Testis (tissue), 5 donors: ENCODE measurements at places on chromosomes 16 and 17.

GRCh38 chr17:73933871-73934270, 269.6 kb upstream of the RPL38 start:
- no peaks in the 10 kb centered on the region for H3K36me3 ChIP-seq
- DNase-seq: no peak
- no peak overlapping the region for H3K27ac ChIP-seq

DNA sequence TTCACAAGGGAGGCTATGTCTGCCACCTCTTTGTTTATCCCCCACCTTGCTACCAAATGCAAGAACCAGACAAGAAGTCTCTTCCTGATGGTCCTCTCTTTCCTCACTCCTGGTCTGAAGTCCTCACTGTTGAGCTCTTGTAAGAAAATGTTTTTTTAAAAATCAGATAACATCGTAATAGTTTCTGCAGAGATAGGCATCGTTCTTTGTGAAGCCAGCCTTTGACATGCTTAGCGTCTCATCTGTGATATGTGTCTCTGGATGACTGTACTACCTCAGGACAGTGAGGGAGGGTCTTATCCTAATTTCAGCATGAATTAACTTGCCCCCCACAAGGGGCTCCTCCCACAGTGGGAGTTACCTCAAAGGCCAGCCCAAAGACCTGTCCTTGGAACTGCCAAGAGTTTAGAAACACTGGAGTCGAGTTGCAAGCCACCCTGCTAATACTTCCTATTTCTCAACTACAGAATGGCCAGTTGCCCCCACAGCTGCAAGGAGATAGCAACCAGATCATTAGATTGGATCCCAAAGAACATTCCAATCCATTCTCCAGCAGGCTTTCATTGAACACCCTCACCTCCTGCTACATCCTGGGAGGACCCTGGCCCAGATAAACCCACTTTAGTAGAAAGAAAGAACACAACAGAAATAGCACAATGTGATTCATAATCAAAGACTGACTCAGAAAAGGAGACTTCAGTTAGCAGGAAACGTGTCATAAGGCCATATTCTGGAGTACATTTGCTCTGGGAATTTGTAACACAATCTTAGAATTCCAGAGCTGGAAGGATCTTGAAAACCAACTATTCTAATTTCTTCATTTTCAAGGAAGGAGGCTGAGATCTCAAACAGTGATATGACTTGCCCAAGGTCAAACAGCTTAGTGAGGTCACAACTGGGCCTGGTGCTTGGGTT, 151.0 kb downstream of the IRX3 start:
- H3K4me3 ChIP-seq: no peak overlapping the region
- H3K27ac ChIP-seq: no peak overlapping the region
- H3K4me1 ChIP-seq: no peaks in the 10 kb centered on the region
- no peaks in the 10 kb centered on the region for H3K36me3 ChIP-seq

- H3K4me1 ChIP-seq: no peaks in the 10 kb centered on the region
- H3K36me3 ChIP-seq: no peaks in the 10 kb centered on the region
- DNase-seq: no peak
- no peaks in the 10 kb centered on the region for H3K27me3 ChIP-seq
- no peak overlapping the region for H3K4me3 ChIP-seq
- no peak overlapping the region for H3K27ac ChIP-seq
Measured at GRCh38 chr17:34769049-34769448, 189.7 kb downstream of the TMEM132E start.

DNA sequence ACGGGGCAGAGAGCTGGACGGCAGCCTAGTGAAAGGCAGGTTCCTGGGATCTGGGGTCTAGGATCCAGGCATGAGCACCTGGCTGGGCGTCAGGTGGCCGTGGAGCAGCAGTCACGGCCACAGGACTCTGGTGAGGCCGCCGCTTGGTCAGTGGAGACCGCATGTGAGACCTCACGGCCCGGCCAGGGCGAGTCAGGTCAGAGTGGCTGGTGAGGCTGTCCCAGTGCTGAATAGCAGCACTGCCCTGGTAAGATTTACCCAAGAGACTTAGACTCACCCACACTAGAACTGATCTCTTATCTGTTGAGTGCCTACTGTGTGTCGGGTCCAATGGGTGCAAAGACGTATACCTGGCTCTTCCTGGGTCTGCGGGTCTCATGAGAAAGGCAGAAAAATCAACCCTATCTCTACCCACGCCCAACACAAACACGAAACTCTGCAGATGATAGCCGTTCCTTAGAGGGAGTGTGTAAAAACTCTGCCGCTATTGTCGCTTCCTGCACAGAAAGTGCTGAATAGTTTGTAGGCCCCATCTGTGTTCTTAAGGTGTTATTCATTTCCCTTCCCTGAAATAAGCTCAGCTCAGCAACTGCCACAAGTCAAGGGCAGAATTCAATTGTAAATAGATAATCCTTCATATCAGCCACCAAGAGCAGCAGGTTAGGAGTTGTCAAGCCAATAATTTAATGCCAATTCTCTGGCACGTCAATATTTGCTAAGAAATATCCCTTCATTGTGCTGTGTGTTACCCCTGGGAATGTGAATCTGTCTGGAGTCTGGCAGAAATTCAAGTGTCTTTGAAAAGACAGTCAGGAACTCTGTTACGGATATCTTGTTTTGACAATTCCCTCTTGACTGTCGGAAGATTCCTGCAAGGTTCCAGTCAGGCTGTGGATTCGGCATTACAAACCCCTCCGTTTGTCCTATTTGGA, 240.0 kb downstream of the NTN1 start:
- H3K27me3 ChIP-seq: no peaks in the 10 kb centered on the region
- no peak overlapping the region for H3K27ac ChIP-seq
- no peaks in the 10 kb centered on the region for H3K4me1 ChIP-seq
- H3K36me3 ChIP-seq: no peaks in the 10 kb centered on the region
- H3K4me3 ChIP-seq: no peak overlapping the region

DNA sequence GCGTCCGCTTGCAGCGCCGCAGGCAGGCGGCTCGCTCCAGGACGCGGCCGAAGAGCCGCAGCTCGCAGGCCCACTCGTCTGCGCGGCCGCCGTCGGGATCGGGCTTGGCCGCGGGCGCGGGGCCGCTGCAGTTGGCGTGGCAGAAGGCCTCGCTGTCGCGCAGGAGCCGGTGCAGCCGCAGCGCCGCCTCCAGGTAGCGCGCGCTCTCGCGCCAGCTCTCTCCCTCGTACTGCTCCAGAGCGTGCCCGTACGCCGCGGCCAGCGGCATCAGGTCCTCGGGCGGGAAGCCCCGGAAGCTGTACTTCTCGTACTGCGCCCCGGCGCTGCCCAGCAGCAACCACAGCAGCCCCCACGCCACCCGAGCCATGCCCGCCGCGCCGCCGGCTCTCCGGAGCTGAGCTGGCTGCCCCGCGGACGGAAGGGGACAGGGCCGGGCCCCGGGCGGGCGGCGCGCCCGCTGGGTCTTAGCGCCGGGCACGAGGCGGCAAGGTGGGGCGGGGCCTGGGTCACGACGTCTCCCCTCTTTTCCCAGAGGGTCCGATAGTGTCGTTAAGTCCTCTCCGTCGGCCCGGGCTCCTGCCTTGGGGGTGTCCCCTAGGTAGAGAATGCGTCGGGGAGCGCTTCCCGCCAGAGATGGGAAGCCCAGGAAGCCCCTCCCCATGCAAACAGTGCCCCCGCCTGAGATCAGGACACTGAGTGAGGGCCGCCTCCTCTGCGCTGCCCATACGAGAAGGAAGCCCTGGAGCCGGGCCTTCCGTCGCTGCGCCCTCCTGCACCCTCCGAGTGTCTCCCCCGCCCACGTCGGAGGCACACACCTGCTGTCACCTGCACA, at the start of gene P3H4:
Gene P3H4, minus strand, starts transcription at position 401 of the 832 bp plus-strand sequence. Its CDS starts 34 bp downstream, at position 367.
- no peaks in the 10 kb centered on the region for H3K27me3 ChIP-seq
- DNase-seq: peak; percentile 88
- peak within 1 kb of the TSS; percentile 74 for H3K4me3 ChIP-seq
- peaks cover 17% of the 10 kb centered on the region for H3K4me1 ChIP-seq
- H3K27ac ChIP-seq: peak within 1 kb of the TSS; percentile 24
- no peaks in the 10 kb centered on the region for H3K36me3 ChIP-seq

- H3K4me1 ChIP-seq: peaks cover 14% of the 10 kb centered on the region
- DNase-seq: no peak
- no peaks in the 10 kb centered on the region for H3K36me3 ChIP-seq
Measured at GRCh38 chr16:88936008-88936555, 40.9 kb downstream of the CBFA2T3 start.

DNA sequence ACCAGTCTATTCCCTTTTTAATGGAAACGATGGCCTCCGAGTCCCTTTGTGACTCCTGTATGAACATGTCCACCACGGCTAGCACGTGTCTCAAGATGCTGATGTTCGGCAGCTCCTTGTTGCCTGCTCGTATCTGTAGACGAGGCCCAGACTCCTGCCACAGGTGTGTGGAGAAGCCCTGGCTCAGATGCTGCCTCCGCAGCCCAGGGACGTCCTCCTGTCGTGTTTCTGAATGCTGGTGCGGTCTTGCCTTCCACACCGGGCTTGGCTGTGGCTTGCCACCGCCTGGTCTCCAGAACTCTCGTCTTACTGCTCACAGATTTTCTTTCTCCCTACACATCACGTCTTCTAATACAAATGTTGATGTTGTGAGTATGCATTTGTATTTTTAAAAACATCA, 17.0 kb downstream of the FOXF1 start:
- H3K27me3 ChIP-seq: no peaks in the 10 kb centered on the region
- H3K4me3 ChIP-seq: no peak overlapping the region
- H3K4me1 ChIP-seq: no peaks in the 10 kb centered on the region
- DNase-seq: no peak

DNA sequence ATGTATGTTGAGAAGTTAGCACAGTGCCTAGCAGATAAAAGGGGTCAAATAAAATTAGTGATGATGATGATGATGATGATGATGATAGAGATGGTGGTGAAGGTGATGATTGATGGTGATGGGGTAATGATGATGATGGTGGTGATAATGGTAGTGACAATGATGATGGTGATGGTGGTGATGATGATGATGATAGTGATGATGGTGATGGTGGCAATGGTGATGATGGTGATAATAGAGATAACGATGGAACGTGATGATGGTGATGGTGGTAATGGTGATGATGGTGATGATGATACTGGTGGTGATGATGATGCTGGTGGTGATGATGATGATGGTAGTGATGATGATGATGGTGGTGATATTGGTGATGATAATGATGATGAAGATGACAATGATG, 223.7 kb downstream of the FOXL1 start:
- no peak overlapping the region for H3K27ac ChIP-seq
- no peaks in the 10 kb centered on the region for H3K36me3 ChIP-seq
- no peak for DNase-seq
- H3K4me3 ChIP-seq: no peak overlapping the region

DNA sequence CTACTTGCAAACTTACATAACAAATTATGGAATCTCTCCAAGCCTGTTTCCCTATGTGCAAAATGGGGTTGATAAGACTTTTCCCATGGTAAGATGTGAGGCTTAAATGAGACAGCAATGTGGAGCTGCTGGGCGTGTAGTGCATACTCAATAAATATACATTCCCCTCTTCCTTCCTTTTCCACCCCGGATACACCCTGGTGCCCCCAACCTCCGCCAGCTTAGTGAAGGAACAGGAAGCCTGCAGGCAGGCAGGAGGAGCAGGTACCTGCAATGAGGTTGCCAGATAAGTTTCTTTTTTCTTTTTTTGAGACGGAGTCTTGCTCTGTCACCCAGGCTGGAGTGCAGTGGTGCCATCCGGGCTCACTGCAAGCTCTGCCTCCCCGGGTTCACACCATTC, 14.9 kb downstream of the C17orf50 start:
- H3K27me3 ChIP-seq: no peaks in the 10 kb centered on the region
- no peak overlapping the region for H3K27ac ChIP-seq
- H3K36me3 ChIP-seq: no peaks in the 10 kb centered on the region
- DNase-seq: no peak

GRCh38 chr16:64459821-64460220, 662.0 kb downstream of the CDH11 start:
- peak; percentile 59 for DNase-seq
- no peak overlapping the region for H3K4me3 ChIP-seq
- H3K27me3 ChIP-seq: no peaks in the 10 kb centered on the region
- no peaks in the 10 kb centered on the region for H3K4me1 ChIP-seq

- no peak for DNase-seq
- H3K27me3 ChIP-seq: no peaks in the 10 kb centered on the region
- no peak overlapping the region for H3K4me3 ChIP-seq
Measured at GRCh38 chr17:66978514-66979061, 14.1 kb downstream of the CACNG4 start.

GRCh38 chr16:30395155-30395991, at the start of gene ZNF48:
ZNF48 (plus strand) TSS chr16:30395420; CDS start chr16:30395795, 375 bp downstream.
- H3K27me3 ChIP-seq: no peaks in the 10 kb centered on the region
- DNase-seq: peak; percentile 91
- H3K36me3 ChIP-seq: no peaks in the 10 kb centered on the region
- H3K4me1 ChIP-seq: peaks cover 6% of the 10 kb centered on the region
- peak within 1 kb of the TSS; percentile 85 for H3K27ac ChIP-seq

DNA sequence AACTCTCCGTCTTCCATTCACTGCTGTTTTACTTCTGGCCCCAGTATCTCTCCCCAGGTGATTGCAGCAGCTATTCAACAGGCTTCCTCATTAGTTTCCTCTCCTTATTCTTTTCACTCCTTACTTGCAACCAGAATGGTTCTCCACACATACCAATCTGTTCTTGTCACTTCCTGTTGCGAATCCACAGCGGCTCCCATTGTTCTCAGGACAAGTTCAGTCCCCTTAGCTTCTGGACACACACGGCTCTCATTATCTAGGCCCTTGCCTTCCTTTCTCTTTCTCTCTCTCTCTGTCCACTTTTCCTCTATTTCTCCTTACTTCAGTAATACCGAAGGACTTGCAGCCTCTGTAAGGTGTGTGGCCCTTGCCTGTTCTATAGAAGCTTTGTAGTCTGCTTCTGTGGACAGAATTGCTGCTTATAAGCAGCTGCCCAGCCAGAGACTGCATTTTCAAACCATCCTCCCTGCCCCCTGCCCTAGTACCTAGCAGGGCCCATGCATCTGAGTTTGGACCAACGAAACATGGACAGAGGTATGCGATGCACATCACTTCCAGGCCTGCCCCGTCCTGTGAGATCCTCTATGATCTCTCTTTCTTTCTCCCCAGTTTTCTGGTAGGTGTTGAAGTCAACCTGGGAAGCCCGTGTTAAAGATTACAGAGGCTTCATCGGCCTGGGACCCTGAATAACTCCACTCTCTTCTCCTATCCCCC, 45.7 kb downstream of the VAT1L start:
- DNase-seq: no peak
- no peaks in the 10 kb centered on the region for H3K27me3 ChIP-seq
- no peak overlapping the region for H3K4me3 ChIP-seq
- no peaks in the 10 kb centered on the region for H3K36me3 ChIP-seq

DNA sequence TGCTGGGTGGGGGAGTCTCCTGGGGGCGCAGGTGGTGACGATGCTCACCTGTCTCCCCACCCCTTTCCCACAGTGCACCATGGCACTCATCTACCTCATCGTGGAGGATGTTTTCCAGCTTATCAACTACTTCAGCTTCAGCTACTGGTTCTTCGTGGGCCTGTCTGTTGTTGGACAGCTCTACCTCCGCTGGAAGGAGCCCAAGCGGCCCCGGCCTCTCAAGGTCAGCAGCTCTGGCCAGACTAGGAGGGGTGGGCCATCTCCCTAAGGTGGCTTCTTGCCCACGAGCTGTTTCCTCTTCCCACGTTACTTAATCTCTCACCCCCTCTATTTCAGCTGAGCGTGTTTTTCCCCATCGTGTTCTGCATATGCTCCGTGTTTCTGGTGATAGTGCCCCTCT, 14.5 kb downstream of the SLC7A6OS start:
- H3K36me3 ChIP-seq: no peaks in the 10 kb centered on the region
- H3K27ac ChIP-seq: no peak overlapping the region
- peak; percentile 44 for DNase-seq
- H3K4me3 ChIP-seq: no peak overlapping the region
- no peaks in the 10 kb centered on the region for H3K27me3 ChIP-seq

- H3K27me3 ChIP-seq: no peaks in the 10 kb centered on the region
- no peaks in the 10 kb centered on the region for H3K36me3 ChIP-seq
- peaks cover 6% of the 10 kb centered on the region for H3K4me1 ChIP-seq
- peak overlapping the region; percentile 58 for H3K4me3 ChIP-seq
Measured at GRCh38 chr17:44308865-44309264, 464 bp downstream of the RUNDC3A start.
